ENCODE measurements at places on chromosomes 3 and 15.

DNA sequence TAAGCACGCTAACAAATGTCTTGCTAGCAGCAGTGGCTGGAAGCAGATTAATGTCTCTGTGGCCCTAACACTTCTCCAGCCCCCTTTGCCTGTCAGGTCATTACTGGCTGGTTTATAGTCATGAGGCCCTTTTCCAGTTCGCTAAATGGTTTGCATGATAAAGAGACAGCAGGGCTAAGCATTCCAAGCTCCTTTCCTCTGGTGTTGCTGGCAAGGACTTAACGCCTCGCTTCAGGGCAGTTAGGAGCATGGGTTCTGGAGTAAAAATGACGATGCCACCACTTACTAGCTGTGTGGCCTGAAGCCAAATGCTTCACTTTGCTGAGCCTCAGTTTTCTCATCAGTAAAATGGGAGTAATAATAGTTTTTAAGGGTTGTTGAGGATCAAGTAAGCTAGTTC, 185.9 kb downstream of the MEGF11 start:
- no peak for DNase-seq

- DNase-seq, result no peak
Observed at GRCh38 chr3:160746976-160747375, 9.1 kb upstream of the PPM1L start.

GRCh38 chr15:25705433-25706115, 157.6 kb downstream of the ATP10A start:
- DNase-seq, result no peak

GRCh38 chr15:98865397-98866339, 141.9 kb downstream of the PGPEP1L start:
- peak; percentile 86 for DNase-seq

- DNase-seq, result no peak
Observed at GRCh38 chr3:24853685-24854490, 359.2 kb upstream of the THRB start.

DNA sequence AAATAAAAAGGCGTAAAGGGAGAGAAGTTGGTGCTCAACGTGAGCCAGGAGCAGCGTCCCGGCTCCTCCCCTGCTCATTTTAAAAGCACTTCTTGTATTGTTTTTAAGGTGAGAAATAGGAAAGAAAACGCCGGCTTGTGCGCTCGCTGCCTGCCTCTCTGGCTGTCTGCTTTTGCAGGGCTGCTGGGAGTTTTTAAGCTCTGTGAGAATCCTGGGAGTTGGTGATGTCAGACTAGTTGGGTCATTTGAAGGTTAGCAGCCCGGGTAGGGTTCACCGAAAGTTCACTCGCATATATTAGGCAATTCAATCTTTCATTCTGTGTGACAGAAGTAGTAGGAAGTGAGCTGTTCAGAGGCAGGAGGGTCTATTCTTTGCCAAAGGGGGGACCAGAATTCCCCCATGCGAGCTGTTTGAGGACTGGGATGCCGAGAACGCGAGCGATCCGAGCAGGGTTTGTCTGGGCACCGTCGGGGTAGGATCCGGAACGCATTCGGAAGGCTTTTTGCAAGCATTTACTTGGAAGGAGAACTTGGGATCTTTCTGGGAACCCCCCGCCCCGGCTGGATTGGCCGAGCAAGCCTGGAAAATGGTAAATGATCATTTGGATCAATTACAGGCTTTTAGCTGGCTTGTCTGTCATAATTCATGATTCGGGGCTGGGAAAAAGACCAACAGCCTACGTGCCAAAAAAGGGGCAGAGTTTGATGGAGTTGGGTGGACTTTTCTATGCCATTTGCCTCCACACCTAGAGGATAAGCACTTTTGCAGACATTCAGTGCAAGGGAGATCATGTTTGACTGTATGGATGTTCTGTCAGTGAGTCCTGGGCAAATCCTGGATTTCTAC, at the start of gene RARB:
Gene RARB, plus strand, starts transcription at position 322 of the 847 bp plus-strand sequence. Its CDS starts 469 bp downstream, at position 791.
- DNase-seq, result peak; percentile 97

GRCh38 chr3:115279939-115280338, 132.9 kb upstream of the ZBTB20 start:
- DNase-seq, result peak; percentile 68

DNA sequence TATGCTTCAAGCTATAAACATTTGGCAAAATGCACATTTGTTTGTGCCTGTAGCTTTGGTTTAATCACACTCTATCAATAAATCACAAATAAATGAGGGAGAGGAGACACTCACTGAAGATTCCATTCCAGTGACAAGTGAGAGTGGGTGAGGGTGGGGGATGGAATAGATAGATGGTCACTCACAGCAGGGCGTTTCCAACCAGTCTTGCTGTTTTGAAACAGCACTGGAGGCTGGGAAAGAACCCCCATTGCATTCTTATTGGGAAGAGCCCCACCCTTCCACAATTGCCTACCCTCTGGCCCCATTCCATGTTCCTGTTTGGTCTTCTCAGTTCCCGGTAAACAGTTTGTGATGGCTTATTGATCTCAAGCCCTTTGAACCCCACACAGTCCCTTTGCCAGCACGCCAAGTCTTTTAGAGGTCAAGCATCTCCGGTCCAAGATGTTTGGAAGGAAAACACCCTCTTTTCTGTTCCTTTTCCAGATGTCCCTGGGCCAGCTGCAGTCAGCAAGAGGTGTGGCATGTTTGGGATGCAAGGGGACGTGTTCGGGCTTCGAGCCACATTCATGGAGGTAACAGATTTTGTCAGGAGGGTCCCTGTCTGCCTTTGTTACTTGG, 30.7 kb downstream of the LMCD1 start:
- DNase-seq, result peak; percentile 86

DNA sequence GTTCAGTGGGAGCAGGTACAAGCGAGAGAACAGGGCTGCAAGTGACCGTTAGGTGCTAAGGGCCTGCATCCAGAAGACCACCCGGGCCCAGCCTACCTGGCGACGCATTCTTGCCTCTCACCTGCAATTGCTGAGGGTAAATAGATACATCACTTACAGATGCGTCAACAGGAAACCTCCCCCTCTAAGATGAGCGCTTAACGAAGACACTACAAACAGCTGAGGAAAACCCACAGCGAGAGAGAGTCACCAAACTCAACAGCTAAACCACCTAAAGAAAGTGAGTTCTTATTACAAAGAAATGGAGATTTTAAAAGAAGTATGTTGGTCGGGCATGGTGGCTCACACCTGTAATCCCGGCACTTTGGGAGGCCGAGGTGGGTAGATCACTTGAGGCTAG, 157.9 kb downstream of the CHSY1 start:
- no peak for DNase-seq

DNA sequence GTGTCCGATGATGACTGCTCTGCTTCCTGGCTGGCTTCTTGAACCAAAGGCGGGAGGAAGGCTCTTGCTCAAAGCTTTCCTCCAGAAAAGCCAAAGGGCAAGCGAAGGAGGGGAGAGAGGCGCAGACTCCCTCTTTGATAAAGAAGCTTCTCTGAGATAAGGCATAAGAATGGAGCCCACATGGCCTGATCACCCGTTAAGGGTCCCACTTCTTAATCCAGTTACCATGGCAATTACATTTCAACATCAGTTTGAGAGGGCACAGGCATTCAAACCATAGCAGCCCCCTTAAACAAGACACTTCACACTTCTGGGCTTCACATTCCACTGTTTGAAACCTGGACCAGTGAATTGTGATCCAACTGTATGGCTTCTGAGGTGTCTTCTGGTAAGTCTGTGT, 8.0 kb downstream of the ABHD17C start:
- DNase-seq, result no peak

- DNase-seq, result peak; percentile 40
Observed at GRCh38 chr3:81692766-81693165, 68.7 kb downstream of the GBE1 start.

DNA sequence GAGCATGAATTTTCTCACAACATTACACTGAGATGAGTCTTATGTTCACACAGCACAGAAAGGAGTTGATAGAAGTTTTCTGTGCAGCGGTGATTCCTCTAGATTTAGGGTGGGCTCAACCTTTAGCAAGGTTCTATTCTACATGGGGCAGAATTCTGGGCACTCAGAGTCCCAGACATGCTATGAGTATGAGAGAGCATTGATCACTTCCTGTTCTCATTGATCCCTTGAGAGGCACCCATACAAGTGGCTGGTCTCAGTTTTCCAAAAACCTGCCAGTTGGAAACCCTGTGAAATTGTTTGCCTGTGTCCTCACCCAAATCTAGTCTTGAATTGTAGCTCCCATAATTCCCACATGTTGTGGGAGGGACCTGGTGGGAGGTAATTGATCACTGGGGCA, 112.5 kb upstream of the NR2F2 start:
- no peak for DNase-seq

GRCh38 chr3:193674714-193675113, 81.7 kb downstream of the OPA1 start:
- DNase-seq, result no peak

DNA sequence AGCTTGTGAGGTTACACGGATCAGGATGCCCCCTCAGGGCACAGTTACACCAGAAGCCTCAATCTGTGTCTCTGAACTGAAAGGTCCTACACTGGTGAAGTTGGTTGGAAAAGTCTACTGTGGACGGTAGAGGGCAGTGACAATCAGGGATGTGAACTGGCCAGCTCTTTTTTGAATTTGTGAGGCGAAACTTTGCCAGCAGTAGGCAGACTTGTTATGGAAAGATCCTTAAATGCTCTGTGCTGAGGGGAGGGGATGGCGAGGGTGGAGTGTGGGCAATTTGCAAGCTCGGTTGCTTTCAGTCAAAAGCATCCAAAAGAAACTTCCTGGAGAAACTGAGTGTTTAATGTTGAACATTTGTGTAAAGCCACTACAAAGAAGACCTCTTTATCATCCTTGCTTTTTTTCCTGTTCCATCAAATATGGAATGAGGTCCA, 127.4 kb upstream of the ABHD17C start:
- peak; percentile 84 for DNase-seq

DNA sequence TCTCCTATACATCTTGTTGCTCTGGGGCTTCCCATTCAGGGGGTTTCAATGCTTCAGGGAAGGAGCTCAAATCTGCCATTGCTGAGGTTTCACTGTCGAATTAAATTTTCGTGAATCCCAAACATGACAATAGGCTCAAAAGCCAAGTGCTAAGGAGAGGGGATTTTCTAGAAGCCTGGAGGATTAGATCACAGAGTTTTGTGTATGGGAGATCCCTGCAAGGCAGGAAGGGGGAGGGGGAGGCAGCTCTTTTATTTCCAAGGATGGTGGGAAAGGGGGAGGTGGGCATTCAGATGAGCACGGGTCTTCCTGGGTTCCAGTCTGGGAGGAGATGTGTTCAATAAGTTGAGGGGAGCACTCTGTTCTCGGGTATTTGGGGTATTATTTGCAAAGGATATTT, 69.9 kb upstream of the DLG1 start:
- DNase-seq, result no peak

- DNase-seq, result peak; percentile 8
Observed at GRCh38 chr3:87771337-87772192, 287.2 kb downstream of the CGGBP1 start.

DNA sequence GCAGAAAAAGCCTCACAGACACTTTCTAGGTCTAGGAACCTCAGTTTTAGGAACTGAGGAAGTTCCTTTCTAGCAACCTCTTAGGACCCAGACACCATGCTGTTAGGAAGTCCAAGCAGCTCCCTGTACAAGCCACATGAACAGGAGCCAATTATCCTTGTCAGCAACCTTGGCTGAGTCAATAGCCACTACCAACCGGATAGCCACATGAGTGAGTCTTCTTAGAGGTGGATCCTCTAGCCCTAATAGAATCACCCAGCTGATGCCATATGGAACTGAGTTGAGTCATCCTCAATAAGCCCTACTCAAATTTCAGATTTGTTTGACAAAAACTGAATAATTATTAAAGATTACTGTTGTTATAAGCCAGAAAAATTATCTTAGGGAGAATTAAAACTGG, 256.2 kb downstream of the NLGN1 start:
- peak; percentile 20 for DNase-seq

DNA sequence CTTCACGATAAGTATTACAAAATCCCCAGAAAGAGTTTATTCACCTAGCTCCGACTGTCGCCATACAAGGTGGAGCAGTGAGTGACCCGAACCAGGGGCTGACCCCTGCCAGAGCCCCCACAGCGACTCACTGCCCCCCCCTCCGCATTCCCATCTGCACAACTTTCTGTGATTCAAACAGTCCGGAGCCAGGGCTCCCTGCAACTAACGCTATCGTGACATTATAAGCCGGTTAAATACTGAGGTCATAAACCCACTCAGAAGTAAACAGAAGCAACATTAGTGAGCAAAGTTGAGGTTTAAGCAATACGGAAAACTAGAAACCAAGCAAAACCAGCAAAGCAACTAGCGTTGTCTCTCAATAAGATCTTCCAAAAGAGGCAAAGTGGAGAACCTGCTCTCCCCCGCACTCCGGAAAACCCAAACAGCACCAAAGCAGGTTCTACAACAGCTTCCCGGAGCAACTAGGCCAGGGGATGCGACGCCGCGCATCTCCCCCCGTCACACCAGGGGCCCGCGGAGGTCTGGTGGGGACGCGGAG, 642 bp downstream of the SCAP start:
- DNase-seq, result peak; percentile 18

DNA sequence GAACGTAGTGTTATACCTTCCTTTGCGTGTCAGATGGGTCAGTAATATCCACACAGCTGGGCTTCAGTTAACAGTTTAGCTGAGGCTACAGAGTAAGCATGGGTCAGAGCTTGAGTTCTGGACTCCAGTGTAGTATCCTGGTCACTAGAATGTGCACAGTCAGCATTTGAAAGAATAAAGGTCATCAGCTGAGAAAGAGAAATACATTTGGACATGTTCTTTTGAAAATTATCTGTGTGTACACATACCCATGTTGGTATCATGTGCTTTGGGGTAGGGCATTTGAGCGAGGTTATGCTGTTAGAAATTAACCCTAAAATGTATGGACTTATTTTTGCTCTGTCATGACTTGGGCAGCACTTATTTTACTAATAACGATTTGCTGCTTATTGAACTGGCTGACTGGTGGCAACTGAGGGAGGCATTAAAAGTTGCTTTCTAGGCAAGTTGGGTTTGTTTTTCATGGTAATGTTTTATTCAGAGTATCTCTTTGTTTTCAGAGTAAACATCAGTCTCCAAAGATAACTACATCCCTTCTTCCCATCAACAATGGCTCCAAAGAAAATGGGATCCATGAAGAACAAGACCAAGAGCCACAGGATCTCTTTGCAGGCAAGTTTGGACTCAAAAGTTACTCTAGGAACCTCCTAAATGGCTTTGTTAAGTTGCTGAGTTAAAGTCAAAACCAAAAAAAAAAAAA, 16.4 kb downstream of the SNX1 start:
- DNase-seq, result no peak

DNA sequence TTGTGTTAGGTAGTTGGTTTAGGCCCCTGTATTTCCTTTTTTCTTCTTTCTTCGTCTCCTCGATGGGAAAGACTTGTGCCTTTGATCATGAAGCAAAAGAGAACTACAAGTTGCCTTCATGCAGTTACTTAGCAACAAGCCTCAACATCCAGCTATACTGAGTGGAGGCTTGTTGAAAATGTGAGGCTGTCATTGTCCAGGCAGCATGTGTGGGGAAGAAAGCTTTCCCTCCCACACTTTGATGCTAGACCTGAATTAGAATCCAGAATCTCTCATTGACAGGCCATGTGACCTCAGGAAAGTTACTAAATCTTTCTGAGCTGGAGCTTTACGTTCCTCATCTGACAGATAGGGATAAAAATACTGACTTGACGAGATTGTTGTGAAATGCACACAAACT, 23.7 kb downstream of the IFT122 start:
- no peak for DNase-seq

GRCh38 chr3:33417066-33417673, 23.0 kb downstream of the UBP1 start:
- DNase-seq, result peak; percentile 55

- no peak for DNase-seq
Observed at GRCh38 chr3:46447228-46447985, 17.3 kb downstream of the LTF start.

GRCh38 chr3:133568294-133569014, 5.0 kb upstream of the CDV3 start:
- DNase-seq, result peak; percentile 86

Data from fibroblast of skin of right biceps (primary cell).